ENCODE measurements at places on chromosomes 5 and 9.

- no peak for DNase-seq
These were observed 12.6 kb upstream of the SLC12A7 start for GRCh38 chr5:1124205-1125029.

GRCh38 chr5:3025392-3025791 is 273.9 kb upstream of the IRX2 start:
- no peak for DNase-seq

DNA sequence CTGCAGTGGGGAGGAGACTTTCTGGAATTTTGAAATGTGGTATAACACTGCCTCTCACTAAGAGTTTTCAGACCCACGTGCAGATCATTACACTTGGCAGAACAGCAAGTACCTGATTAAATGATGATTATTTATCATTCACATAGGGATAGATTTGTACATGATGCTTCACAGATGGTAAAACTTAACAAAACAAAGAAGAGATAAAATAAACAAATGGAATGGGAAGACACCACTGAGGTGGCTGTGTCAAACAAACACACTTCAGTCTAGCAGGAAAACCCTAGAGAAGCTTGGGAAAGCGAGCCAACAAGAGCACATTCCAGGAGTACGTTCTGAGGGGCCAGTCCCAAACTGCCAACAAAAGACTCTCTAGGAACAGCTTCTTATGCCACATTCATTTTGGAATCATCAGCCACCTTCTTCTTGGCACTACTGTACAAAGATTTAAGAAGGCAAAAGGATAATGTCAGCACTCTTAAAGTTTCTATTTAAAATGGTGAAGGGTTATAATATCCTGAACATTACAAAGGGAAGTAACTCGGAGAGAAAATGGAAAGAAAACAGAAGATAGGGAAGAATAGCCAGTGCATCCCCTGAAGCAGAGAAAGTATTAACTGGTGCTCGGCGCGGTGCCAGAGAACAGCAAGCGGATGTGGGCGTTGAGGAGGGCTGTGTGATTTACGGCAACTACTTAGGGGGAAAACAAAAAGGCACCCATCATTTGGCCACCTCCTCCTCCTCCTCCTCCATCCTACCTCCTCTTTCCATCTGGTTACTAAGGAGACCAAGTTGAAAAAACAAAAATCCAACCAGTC is 1.6 kb downstream of the MED27 start:
- no peak for DNase-seq

DNA sequence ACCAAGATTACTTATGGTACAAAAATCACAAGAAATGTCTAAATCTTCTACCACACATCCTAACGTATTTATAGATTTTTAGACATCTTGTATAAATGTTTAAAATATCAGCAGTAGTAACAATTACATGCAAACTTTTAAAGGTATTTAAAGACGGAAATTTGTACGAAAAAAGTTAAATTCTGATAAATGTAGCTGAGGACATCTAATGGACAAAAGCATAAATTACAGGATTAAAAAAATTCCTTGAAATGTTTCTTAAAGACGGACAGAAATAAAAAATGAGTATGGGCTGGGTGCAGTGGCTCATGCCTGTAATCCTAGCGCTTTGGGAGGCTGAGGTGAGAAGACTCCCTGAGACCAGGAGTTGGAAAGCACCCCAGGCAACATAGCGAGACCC is 15.8 kb downstream of the ERCC8 start:
- no peak for DNase-seq

- DNase-seq: no peak
These were observed 58.1 kb downstream of the ZNF474 start for GRCh38 chr5:122187426-122187825.

DNA sequence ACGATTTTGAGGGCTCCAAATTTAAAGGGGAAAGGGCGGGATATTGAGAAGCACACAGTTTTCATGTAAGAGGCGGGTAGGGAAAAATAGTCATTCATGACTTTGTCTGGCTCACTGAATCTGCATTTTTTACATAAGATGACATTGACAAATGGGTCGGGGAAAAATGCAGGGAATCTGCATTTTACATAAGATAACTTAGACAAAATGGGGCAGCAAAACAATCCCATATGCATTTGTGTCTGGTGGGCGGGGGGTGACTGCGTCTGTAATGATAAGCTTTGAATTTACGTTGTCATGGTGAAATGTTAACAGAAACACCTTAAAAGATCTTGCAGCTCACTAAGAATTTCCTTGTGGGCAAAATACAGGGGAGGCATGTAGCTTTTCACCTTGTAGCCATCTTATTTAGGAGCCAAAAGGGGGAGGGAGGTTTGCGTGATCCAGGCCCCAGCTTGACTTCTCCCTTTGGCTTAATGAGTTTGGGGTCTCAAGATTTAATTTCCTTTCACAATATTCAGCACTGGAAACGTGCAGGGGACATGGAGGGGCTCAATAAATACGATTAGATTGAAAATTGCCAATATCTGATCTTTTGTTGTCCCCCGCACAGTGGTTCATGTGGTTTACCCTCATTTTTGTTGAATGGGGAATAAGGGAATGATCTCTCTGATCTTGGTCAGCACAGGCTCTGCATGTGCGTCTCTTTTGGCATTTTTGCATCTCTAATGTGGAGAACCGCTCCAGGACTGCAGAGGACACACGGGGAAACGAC is 41.1 kb upstream of the GADD45G start:
- DNase-seq: no peak

All from iPS-NIHi11 (cell line).